Kasumi-1 (cell line): ENCODE measurements at places on chromosomes 4 and X.

- no peak for DNase-seq
These were observed 624 bp downstream of the BEX5 start for GRCh38 chrX:102154900-102155805.

DNA sequence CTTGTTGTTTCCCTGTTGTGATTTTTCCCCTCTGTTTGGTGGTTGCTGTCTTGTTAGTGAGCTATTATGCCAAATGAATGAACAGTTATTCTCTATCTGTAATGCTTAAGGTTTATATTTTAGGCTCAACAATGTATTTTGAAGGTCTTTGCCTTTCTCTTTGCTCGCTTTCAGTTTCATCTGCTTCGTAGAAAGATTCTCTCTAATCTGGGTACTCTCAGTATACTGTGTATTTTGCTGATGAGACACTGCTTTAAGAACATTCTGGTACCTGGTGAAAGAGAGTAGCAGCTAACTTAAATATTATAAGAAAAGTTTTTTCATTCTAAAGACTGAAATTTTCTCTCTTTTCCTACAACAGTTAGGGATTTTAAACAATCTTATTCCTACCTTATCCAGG, 1274.7 kb upstream of the PABPC4L start:
- no peak for DNase-seq

GRCh38 chr4:86181585-86181984, 178.3 kb downstream of the MAPK10 start:
- no peak for DNase-seq

DNA sequence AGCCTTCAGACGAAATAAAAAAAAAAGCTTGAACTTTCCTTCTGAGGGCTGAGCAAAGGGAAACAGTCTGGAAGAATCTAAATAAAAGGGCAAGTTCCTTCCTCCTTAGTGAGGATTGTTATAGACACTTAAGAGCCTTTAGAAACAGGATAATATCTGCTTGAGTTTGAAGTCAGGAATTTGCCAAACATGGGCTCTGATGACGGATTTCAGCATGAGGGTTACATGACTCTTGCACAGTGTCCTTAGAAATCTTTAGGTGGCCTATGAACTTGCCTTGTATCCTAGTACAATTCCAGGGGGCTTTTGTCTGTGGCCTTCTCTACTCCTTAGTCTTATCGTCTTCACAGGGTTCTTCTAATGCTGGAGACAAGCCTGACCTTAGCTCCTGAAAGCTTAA, 94.1 kb downstream of the RLIM start:
- no peak for DNase-seq

DNA sequence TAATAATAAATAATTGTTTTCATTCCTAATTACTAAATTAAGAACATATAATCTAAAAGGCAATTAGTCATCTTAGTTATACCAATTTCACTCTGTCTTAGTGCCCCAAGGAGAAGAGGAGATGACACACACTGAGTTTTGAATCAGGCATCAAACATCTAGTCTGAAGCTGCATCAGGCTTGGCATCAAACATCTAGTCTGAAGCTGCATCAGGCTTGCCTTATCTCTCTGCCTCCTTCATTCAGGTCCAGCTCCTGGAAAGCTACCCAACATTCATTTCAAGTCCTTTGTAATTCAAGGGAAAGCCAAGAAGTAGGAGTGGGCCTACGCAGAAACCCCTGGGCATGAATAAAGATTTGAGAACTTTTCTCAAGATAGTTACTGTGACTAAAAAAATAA, 62.2 kb downstream of the SH3RF1 start:
- no peak for DNase-seq

DNA sequence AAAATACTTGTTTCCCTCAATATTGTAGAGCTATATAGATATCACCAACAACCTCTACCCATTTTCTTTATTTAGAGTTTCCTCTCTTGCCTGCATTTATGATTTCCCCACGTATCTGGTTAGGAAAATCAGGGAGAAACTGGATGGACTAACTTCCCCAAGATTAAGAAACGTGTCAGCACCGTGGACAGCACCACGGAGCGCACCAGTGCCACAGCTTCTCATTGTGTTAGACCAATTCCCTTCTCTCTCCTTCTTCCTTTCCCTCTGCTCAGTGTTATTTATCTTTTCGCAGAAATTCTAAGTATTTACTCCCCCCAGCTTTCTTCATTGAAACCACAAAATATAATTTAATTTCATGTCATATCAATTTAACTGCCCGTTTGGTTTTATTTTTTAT, 568.6 kb upstream of the BOD1L1 start:
- peak; percentile 49 for DNase-seq

- no peak for DNase-seq
These were observed 7.8 kb upstream of the XK start for GRCh38 chrX:37677765-37678164.

- DNase-seq = no peak
These were observed 212.8 kb downstream of the MAB21L2 start for GRCh38 chr4:150794706-150795105.

- DNase-seq = no peak
These were observed 1.8 kb downstream of the ZFYVE28 start for GRCh38 chr4:2416564-2417225.

DNA sequence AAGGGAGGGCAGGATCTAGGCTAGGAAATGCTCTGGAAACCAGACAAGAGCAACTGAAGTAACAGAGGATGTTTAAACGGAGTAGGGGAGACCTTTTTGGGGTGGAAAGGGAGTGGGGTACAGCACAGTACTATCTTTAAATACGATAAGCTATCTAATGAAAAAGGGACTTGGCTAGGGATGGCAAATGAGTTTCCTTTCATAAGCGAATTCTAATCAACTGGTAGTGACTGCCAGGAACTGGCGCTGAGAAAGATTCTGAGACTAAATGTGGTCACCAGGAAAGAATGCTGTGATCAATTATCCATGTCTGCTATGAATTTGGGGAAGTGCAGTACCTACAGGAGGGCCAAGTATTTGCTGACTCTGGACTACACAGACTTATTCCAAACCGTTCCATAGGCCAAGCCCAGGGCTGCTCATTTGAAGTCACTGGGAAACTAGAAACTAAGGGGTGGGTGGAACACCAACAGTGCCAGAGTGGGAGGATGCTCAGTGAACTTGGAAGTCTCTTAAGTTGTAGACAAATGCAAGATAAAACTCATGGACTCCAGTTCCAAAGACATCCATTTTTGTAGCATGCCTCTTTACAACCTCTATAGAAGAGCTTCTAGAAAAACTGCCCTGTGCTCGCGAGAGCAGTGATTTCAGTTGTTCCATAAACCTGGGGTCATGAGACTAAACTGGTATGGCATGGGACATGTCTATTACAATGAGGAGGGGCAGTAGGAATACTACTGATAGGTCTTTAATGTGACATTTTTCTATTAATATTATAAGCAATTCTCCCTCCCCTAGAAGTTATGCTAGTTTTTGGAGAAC, 2.0 kb downstream of the TRAPPC2 start:
- no peak for DNase-seq

DNA sequence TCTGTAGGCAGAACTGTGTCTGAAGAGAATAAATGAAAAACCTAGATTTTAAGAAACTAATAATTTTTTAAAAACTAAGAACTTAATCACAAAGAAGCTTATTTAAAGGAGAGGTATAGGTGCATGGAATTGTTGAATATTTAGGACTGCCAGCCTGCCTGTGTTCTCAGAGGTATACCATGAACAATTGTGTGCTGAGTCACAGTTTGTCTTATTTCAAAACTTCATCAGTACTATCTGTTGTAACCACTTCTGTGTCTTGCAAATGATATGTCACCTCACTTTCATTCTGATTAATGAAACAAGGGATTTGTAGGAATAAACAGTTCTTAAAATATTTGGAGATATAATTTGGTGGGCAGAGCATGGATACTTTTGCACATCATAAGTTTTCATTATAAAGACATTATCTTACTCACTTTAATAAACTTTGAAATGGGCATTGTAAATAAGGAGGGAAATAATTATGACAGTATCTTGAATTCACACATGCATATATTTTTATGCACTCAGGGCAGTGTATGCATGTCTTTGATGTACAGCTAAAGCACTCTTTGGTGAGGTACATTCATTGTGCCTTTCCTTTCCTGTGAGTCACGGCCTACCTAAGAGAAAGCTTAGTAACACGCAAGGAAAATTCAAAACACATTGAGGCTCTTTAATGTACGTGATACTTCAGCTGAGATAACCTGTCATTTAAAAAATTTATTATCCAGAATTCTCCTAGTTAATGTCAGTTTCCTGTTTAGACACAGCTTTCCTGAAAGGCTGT, 31.7 kb downstream of the STOX2 start:
- DNase-seq = no peak

GRCh38 chrX:17527922-17528321, 152.9 kb downstream of the NHS start:
- DNase-seq = peak; percentile 0

DNA sequence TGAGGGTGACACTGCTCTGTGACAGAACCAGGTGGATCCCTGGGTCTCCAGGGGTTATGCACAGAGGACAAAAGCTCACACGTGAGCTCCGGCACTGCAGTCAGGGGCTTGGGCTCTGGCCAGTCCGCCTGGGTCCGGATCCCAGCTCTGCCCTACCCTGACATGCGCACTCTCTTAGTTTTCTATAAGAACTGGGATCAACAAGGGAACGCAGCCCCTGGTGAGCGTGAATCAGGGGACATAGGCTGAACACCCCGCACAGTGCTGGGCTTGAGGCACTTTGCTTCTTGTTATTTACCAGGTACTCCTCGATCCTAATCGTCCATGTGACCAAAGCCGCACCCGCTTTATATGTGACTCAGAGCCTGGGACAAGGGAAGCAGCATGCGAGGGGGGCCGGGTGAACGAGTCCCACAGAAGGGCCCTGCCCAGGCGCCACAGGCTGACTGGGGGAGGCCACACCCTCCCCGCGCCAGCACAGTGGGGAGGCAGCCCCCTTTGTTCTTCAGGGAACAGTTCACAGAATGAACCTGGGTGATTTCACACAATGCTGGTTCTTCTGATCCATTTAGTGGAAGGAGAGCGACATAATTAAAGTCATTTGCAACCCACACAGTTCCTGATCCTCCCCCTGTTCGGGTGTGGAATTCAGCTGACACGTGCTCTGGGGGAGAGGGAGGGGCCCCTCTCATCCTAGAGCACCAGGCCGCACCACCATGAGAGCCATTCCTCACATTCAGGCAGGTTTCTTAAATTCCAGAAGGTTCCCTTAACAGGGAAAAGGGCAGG, 55.5 kb downstream of the WFS1 start:
- peak; percentile 39 for DNase-seq

DNA sequence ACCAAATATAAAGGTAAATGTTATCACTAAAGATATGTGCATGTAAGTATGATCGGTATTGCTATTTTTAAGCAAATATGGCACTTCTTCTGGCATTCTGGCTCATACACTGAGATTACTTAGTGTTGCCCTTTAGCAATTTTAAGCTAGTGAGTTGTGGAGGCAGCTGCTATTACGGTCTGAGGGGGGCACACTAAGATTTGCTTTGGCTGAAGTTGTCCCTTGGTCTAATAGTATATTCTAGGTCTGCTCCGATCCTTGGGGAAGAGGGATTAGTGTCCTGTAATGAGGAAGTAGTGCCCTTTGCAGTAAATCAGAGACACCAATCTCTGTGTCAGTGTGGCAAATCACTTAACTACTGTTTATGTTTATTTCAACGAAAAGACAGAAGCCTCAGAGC, 196.5 kb upstream of the FTHL17 start:
- no peak for DNase-seq

GRCh38 chrX:118038614-118039365, 77.8 kb downstream of the KLHL13 start:
- DNase-seq = no peak

- no peak for DNase-seq
These were observed 329.9 kb downstream of the ARHGAP10 start for GRCh38 chr4:148061795-148062194.

GRCh38 chr4:182640932-182641331, 276.3 kb downstream of the DCTD start:
- no peak for DNase-seq

GRCh38 chrX:154751669-154752271, 893 bp upstream of the GAB3 start:
- no peak for DNase-seq

DNA sequence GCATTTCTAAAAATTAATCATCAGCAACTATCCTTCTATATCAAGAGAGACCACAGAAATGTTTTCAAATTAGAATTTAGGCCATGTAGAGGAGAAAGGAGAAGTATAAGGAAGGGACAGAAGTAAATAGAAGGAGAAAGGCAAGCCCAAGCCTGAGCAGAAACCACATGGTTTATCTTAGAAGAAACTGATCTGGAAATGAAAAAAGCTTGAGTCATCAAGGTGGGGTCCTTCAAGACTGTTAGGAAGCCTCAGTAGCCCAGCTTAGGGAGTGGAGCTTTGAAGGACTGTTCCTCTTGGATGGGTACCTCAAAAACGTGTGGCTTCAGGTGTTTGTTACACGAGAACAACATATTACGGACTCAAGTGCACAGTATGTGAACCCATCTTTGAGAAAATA, 4.5 kb downstream of the BMX start:
- DNase-seq = no peak

GRCh38 chrX:123665197-123665596, 67.7 kb downstream of the THOC2 start:
- DNase-seq = no peak

GRCh38 chrX:151713849-151714248, 2.0 kb upstream of the FATE1 start:
- peak; percentile 5 for DNase-seq

DNA sequence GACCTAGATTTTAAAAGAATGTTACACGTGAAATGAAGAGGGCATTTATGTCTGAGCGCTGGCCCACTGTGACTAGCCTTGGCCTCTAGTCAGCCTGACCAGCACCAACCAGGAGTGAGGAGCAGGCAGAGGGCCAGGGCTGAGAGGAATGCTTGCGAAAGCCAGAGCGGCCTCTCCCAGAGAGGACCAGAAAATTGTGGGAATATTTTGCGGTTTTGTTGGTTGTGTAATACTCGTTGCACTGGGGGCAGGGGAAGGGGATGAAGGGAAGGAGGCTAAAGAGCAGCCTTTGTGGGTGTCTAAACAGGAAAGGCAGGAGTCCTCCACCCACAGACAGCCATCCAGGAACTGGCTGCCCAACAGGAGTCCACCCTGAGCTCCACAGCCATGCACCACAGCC, 3.8 kb downstream of the GABRE start:
- DNase-seq = no peak

DNA sequence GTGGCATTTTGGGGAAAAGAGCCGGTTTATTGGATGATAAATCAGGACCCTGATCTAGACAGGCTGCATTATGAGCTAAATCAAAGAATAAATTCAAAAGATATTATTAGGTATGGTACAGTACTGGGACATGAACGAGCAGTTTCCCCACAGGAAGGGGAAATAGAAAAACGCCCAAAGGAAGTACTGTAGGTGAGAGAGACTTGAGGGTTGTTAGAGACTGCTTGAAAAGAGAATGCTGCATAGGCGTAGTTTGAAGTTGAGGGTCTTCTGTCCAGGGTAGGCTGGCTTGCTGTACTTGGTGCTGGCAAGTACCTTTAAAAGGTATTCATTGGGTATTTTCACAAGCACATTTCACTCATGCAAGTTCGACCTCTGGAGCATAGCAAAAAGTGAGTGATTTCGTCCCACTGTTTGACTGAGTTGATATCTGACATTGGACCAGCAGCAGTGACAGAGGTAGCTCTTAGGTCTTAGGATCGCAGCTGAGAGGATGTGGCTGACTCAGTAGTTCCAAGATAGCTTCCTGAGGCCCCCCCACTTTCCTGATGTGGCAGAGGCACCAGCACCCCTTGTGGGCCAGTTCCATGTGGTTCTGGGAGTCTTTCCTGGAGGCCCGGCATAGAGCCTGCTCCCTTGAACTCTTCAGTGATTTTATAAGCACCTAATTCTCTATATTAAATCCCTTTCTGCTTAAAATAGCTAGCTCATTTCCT, 64.3 kb downstream of the TMEM131L start:
- DNase-seq = no peak
